ENCODE measurements at places on chromosomes 4 and X.
A peak's percentile ranks its signal among the peaks of the same experiment; 100 is the strongest.

DNA sequence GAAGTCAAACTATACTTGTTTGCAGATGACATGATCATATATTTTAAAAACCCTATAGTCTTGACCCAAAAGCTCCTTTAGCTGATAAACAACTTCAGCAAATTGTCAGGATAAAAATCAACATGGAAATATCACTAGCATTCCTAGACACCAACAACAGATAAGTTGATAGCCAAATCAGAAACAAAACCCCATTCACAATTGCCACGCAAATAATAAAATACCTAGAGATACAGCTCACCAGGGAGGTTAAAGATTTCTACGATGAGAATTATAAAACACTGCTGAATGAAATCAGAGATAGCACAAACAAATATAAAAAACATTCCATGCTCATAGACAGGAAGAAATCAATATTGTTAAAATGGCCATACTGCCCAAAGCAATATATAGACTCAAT lies 605.0 kb upstream of the GRIA3 start:
- DNase-seq: no peak

DNA sequence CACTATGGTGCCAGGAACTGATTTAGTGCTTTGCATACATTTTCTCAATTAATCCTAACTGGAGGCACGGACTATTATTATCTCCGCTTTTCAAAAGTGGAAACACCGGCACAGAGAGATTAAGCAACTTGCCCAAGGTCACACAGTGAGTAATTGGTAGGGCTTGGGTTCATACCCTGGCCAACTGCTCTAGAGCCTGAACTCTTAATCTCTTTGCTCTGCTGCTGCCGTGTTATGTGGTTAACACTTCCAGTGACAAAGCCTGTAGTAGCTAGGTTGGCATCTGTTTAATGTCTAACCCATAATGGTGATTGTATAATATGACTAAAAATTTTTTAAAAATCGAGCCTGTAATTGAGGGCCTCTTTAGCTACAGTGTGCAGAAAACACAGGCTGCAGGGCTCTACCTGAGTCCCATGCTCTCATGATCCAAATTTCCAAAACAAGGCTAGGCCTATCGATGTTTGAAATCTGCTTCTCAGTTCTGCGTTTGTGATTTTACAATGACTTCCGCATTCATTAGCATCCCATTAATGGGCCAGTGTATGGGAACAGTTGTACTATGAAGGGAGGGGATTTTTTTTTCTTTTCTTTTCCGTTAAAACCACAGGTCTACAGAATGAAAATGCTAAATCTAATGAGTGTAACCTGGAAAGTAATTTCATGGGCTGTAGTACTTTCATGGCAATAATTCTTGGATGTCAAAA lies 219.3 kb upstream of the JADE1 start:
- DNase-seq: no peak

GRCh38 chr4:125321709-125322365 lies 7.1 kb downstream of the FAT4 start:
- DNase-seq: no peak

DNA sequence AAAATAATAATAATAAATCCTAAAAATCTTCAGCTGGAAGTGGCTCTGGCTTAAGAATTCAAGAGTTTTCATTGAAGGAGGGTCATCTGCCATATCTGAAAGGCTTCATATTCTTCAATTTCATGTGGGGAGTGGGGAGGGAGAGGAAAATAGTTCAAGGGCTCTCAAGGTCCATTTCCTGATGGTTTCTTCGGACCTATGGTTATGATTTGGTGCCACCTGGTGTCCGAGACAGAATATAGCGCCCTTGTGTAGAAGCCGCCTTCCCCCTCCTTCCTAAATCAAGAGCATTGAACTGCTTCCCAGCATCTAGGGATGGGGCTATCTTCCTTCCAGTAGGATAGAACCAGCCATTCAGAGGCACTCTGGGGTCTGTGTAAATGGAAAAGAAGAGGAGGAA lies 34.3 kb downstream of the NLGN3 start:
- no peak for DNase-seq

DNA sequence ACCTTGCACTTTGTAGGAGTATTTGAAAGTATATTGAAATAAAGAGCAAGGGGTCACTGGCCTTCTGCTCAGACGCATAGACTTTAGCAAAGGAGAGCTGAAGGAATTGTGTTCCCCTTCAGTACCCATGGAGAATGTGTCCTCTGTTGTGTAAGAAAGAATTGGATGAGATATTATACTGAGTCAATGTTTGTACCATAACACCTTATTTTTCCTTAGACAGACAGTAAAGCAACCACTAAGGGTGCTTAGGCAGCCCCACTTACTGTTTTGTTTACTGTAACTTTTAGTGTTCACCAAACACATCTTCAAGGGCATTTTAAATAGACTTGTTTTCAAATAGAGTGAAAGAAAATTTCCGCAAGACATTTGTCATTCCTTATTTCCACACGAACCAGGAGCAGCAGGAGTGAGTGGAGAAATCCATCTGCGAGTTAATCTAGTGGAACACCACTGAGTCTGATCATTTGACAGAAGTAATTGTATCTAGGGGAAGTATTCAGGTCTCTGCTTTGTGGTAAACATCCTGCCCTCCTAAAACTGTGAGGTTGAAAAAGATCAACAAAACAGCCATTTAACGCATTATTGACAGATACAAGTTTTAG lies 89.5 kb downstream of the SLIT2 start:
- no peak for DNase-seq

- no peak for DNase-seq
These were observed 35.3 kb downstream of the RBPJ start for GRCh38 chr4:26356081-26356501.

- DNase-seq: no peak
These were observed 102.6 kb downstream of the DHRSX start for GRCh38 chrX:2398064-2398656.

DNA sequence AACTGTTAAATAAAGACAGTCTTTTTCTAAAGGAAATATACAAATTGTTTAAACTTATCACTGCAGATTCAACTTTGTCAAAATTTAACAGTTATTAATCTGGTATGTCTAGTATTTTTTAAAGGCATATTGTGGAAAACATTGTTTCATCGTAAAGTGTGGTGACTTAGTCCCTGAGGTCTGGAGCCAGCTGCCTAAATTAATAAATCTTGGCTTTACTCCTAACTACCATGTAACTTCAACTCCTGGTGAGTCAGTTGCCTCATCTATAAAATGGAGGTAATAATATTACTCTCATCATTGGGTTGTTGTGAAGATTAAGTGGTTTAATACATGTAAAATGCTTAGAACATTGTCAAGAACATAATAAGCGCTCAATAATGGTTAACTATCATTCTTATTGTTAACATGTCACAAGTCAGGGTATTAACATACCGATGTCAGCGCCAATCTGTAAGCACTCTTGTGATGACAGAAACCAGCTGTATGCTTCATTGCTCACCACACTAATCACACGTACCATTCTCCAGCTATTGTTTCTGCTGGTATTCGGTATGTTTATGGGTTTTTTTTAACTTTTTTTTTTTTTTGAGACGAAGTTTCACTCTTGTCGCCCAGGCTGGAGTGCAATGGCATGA lies 14.1 kb upstream of the SMIM43 start:
- no peak for DNase-seq

DNA sequence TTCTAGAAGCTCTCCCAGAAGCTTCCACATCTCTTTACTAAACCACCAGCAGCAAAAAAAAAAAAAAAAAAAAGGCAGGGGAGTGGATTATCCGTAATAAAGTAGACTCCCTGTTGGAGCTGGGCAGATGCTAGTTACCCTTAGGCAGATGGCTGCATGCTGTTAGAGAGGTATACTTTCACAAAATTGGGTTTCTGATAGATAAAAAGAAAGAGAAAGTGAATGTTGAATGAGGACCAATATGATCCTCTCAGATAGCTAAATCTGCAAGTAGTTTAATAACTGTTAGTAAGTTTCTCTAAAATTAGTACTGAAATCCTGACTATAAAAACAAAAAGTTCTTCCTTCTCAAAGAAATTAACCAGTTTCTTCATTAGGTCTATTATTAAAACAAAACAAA lies 195.4 kb downstream of the ANAPC10 start:
- DNase-seq: no peak

DNA sequence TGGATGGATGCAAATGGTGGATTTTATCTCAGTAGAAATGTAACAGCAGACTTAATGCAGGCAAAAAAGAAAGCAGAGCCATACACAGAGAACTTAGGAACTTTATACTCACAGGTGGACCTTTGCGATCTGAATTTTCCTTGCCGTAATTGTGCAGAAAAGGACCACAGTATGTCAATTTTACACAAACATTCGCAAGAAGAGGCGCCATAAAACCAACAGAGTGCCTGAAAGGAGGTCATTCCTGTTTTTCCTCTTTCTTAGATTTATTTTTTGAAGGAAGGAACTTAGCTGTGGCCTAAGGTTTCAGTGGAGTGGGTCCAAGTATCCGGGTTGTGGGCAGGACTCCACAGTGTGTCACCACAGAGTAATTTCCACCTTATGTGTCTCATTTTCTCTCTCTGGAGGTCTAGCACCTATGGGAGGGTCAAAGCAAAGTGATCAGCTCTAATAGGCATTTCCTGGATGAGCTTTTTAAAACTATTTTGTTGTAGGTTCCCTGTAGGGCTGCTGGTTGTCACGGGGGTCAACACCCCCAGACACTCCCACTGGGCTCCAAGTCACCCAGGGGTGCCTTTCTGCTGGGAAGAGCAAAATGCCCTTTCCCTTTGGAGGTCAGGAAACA lies 24.7 kb upstream of the PBDC1 start:
- DNase-seq: no peak

GRCh38 chr4:163612762-163613161 lies 118.3 kb downstream of the TMA16 start:
- no peak for DNase-seq

DNA sequence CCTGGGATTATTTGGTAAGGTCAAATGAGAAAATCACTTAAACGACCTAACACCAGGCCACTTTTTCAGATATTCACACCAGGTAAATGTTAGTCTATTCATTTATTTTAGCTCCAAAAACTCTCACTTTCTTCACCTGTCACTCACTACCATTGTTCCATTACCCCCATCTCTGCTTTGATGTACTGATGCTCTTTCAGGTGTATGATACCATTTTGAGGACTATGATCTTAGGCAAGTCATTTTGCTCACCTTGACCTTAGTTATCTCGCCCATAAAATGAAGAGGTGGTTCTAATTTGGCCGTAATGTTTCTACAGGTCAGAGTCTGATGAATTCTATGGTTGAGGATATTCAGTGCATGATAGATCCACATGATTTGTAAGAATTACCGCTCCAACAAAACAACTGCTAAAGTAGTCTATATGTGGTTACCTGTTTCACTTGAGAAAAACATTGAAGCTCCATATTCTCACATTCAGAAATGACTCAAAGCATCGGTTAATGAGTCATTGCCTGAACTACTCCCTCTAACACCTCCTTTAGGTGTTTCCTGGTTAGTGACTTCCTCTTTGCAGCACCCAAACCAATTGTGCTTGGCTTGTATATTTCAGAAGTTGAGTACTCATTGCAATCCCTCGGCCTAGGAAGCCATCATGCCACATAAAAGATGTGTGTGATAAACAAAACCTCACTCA lies 4.5 kb downstream of the DTHD1 start:
- peak; percentile 27 for DNase-seq

- DNase-seq: no peak
These were observed 10.9 kb upstream of the SYTL5 start for GRCh38 chrX:37995428-37995827.

DNA sequence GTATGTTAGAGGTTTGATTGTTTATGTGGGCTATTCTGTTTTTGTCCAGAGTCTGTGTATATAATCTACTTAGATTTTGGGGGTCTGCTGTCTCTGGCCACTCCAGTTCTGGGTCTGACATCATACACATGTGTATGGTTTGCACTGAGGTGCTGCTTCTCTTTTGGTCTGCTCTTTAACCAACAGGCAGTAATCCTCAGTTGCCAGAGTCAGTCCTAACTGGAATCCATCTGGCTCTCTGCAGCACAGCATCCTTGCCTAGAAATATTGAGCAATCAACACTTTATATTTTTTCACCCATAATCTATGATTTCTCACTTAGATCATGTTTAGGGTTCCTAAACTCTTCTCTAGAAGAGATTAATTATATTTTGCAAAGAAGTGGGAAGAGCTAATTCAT lies 98.3 kb upstream of the SFRP2 start:
- no peak for DNase-seq

DNA sequence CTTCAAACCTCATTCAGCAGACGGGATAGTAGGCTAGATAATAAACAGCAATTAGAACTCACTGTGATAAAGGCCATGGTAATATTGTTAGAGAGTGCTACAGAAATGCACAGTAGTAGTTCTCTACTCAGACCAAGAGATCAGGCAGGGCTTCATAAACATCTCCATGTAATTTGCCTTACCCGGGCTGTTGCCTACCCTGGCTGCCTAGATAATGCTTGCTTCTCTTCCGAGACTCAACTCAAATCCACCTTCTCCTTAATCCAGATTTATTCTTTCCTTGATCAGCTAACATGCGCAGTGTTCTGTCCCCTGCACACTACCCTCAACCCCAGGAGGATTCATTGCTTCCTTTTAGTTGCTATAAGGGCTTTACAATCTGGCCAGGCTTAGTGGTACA lies 21.8 kb downstream of the ANK2 start:
- no peak for DNase-seq

DNA sequence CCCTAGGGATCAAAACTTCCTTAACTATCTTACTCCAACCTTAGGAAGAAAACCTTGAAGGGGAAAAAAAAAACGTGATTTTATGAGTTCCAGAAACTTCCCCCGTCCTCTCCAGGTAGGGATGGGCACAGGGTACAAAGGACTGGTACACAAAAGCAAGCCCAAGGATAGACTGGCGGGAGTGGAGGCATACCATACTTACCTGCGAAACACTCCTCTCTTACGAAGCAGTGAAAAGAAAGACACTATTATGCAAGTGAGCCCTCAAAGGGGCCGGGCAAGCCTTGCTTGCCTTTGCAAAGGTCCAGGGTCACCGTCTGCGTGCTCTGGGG lies 651 bp downstream of the TSPAN6 start:
- no peak for DNase-seq

DNA sequence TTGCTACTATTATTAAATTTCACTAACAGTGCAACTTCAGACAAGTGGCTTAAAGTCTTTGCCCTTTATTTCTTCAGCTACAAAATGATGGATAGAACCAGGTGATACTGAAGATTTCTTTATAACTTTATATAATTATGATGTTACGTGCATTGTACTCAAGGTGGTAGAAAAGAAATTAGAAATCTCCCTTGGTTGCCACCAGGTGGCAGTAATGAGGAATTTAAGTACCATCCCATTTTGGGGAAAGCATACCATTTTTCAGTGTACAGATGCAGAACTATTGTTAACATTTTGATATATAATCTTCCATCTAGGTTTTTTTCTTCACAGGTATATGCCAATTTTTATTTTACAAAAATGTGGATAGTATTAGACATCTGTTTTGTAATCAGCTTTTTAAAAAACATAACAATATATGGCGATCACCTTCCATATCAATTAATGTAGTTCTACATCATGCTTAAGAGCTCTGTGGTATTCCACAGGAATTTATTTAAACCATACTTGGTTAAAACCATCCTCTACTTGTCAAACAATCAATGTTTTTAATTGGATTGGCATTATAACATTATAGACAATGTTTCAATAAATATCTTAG lies 37.7 kb upstream of the RAB33B start:
- DNase-seq: no peak

GRCh38 chr4:2141762-2142451 lies 82.8 kb downstream of the NAT8L start:
- no peak for DNase-seq
